Retinal pigment epithelial cell (primary cell): ENCODE measurements at places on chromosomes 12 and 14.

DNA sequence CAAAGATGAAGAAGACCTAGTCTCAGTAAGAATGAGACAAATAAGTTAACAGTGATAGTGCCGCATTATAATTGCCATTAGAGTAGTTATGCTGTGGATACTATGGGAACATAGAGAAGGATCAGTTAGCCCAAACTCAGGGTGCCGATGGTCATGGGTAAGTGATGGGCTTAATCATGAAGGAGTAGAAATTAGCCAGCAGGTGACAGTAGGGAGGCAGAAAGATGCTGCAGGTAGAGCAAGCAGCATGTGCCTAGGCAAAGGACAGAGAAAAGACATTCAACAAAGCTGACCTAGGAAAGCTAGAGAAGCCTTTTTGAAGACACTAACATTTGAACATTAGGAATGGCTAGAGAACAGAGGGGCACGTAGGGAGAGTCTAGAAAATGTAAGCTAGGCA is 30.6 kb upstream of the PTPRQ start:
- no peak for DNase-seq

- no peak for DNase-seq
These were observed at the start of gene KRT72 for GRCh38 chr12:52600941-52601481. TSS of gene KRT72 (minus strand) at chr12:52601463. CDS start at chr12:52601452, 11 bp downstream.

DNA sequence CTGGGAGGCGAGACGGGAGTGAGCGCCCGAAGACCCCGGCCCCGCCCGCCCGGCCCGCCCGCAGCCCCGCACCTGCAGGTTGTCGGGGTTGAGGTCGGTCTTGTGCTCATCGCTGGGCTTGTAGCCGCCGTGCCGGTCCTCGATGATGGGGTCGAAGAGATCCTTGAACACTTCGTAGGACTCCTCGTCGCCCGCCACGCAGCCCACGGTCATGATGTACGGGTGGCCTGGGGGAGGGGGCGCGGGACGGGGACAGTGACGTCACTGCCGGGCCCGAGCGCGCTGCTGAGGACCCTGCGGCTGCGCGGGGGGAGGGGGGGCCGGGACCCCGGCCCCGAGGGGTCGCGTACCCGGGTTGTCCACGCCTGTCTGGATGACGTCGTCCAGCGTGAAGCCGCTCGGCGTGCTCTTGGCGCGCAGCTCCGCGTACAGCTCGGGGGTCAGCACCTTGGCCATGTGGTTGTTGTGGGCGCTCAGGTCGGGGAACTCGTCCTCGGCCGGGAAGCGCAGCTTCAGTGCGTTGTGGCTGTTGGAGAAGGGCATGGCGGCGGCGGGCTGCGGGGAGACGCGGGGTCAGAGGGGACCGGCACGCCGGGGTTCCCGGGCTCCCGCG is 573 bp downstream of the CKB start:
- DNase-seq = no peak

- no peak for DNase-seq
These were observed 38.1 kb upstream of the CDK17 start for GRCh38 chr12:96438330-96438729.

DNA sequence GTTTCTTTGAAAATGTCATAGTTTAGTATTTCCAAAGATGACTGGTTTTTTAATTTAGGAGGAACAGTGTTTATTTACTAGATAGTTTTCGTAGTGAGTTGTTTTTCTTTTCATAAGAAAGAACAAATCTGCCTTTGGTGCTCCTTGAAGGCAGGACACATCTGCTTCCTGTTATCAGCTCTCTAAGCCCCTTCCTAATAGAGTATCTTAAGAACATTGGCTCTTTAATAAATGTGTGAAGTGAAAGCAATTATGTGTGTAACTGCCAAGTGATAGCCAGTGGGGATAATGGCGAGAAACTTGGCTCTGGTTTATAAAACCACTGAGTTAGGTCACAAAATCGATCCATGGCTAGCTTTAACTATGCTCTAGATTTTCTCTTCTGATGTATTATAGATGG is 23.5 kb upstream of the PPFIBP1 start:
- DNase-seq = no peak

DNA sequence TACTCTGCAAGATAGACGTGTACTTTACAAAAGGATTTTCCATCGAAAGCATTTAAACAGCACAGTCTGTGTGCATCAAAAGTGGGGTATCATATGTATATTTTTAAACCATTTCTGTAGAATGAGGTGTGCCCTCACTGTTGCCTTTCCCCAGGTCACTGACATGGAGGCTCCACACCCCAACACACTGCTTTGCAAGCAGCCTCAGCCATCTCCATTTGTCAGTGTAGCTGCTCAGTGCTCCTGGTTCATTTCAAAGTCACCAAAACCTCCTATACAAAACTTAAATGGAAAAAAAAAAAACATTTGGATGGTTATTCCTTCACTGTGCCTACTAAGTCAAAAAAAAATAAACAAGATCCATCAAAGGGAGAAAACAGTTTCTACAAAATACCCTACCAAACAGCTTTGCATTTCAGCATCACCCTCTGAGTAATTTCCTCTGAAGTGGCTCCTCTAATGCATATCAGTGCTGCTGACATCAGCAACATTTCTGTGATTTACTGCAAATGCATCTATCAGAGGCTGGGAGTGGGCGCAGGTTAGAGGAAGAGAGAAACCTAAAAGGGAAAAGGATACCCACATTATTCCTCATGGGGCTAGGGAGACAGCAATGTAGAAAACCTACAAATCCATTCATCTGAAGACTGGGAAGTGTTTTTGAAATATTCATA is 46.0 kb downstream of the KCNK10 start:
- no peak for DNase-seq

GRCh38 chr12:9868311-9868801 is 798 bp downstream of the CLEC2B start:
- no peak for DNase-seq

DNA sequence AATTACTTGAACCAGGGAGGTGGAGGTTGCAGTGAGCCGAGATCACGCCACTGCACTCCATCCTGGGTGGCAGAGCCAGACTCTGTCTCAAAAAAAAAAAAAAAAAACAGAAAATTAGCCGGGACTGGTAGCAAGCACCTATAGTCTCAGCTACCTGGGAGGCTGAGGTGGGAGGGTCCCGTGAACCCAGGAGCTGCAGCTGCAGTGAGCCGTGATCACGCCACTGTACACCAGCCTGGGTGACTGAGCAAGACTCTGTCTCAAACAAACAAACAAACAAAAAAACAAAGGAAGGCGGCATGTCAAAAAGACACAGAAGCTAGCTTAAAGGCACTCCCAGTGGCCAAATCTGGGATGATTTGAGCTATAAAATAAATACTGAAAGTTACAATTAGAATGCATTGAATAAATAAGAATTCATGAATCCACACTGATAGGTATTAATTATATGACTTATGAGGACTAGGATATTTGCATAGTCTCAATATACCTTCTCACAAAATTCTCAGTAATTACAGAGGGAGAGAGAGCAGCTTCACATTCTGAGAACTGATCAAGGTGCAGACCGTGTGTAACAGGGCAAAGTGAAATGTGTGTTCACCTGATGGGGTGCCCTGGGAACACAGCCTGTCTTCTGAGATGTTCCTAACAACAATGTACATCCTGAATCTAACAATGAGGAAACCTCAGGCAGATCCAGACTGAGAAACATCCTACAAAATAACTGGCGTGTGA is 42.7 kb upstream of the GPR132 start:
- no peak for DNase-seq

- no peak for DNase-seq
These were observed 3.3 kb upstream of the PA2G4 start for GRCh38 chr12:56101045-56101444.

- DNase-seq = no peak
These were observed 78.6 kb downstream of the CEP128 start for GRCh38 chr14:80862983-80863382.

DNA sequence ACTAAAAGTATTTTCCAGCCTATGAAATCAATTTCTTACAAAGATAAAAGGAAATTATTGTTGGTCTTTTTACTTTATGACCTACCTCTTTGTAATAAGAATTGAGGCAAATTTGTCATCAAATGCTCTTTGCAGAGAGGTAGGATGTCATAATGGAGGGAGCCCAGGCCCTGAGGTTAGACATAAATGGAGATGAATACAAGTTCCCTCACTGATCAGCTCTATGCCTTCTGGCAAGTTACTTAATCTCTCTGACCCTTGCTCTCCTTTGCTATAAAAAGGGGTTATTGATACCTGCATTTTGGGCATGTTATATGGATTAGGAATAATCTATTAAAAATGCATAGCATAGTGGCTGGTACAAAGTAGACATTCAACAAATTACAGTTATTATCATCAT is 146.9 kb upstream of the KRR1 start:
- DNase-seq = no peak

DNA sequence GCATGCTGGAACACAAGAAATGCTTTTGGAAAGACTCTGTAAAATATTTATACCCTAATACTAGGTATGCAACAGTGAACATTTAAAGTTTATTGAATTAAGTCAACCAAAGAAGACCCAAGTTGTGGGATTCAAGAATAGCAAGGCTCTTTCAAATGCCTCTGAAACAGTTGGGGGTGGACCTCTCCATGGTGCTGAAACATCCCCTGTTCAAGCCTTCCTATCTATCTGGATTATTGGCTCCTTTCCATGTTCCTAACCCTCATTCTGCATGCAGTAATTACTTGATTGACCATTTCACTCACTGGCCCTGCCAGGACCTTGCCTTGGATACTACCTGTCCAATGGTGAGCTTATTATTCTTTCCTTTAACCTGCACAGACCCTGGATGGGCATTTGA is 349.7 kb downstream of the NRXN3 start:
- DNase-seq = no peak

GRCh38 chr14:29749327-29749726 is 178.3 kb downstream of the PRKD1 start:
- no peak for DNase-seq

DNA sequence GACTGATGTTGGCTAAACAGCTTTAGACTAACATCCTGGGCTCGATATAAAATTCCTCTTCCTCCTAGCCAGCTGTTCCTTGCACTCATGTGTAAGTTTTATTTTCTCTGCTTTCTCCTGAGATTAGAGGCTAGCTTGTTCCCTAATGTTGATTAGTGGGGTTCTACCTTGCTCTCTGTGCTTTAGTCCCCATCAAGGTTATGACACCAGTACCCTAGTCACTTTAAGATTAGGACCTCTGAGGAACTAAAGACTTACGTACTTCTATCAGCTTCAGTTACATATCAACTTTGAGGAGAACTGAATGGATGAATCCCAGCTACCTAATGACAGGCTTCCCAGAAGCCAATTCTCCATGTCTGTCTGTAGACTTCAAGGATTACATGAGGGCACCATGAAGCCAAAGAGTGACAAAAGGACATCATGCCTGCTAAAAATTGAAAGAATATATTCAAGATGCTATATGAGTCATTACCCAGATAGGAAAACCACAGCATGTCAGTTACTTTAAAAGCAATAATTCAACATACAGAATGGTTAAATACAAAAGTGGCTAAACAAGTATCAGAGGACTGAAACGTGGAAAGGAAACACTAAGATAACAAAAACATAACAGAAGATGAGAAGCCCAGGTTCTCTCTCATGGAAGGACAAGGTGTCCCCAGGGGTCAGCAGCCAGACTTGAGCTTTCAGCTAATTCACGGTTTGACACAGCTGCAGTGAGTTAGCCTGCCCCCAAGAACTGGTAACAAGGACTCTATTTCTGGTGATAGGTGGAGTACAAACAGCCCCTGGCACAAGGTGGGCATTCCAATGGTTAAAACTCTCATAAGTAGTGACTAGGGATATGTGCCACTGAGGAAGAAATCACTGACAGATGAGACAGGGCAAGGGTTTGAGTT is 20.4 kb downstream of the ADAM20 start:
- no peak for DNase-seq

DNA sequence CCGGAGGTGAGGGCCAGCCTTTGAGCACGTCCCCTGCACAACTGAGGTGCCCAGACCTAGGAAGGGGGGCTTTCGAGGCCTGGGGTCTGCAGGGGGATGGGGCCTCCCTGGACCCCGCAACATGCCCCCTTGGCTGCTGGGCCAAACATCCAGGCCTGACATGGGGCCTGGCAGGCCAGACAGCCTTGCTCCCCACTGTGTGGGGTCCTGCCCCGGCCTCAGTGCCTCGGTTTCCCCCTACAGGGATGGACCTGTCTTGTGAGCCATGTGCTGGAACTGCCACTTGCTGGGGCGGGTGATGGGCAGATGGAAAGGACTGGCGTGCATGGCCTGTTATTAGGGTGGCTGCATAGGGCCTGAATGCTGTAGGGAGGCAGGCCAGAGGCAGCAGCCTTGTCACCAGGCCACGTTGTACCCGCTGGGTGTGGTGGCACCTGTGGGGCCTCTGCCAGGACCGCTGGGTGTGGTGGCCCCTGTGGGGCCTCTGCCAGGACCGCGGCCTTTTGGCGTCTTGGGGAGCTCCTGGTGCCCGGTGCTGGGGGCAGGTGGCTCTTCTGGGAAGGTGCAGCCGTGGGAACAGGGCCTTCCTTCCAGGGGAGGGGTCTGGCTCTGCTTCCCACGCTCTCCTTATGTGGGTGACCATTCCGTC is 20.4 kb downstream of the ASPG start:
- no peak for DNase-seq

DNA sequence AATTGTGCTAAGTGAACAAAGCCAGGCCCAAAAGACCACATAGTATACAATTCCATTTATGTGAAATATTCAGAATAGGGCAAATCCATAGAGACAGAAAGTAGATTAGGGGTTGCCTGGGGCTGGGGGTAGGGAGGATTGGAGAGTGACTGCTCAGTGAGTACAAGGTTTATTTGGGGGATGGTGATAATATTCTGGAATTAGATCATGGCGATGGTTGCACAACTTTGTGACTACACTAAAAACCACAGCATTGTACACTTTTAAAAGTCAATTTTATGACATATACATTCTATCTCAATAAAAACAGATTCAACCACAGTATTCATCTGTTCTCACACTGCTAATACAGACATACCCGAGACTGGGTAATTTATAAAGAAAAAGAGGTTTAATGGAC is 68.7 kb upstream of the MAP1LC3B2 start:
- no peak for DNase-seq

DNA sequence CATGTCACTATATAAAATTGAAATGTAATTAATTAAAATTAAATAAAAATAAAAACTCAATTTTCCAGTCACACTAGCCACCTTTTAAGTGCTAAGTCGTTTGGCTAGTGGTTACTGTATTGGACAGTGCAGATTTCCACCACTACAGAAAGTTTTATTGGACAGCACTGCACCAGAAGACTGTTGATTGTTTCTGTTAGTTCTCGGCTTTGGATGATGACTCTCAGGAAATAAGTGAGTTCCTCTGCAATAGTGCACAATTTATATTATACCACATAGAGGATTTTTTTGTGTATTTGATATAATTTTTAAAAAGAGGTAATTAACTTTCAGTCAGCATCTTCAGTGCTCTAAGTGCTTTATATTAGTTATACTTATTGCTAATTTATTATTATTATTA is 52.7 kb downstream of the FAR2 start:
- DNase-seq = no peak

- no peak for DNase-seq
These were observed 97.4 kb downstream of the RFLNA start for GRCh38 chr12:124392271-124392666.

GRCh38 chr12:4899364-4899763 is 10.3 kb upstream of the KCNA1 start:
- DNase-seq = no peak

DNA sequence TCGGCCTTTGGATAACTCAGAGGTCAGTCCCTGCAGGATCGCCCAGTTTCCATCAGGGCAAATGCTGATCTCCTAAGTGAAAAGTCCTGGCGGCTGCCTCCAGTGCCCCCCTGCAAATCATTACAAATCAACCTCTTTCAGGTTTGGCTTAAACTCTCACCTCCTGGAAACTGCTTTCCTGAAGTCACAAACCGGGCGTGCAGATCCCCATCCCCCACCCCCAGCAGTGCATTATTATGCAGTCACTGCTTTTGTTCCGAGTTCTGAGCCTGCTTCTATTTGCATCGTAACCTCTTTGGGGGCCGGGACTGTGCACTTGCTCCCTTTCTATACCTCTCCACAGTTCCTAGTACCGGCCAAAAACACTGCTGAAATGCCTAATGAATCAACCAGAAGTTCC is at the start of gene USP44:
TSS of gene USP44 (minus strand) at position 172 of the 400 bp plus-strand sequence. CDS start 17,220 bp downstream, outside the sequence.
- no peak for DNase-seq
